Mesenchymal stem cell (in vitro differentiated cells and primary cell): ENCODE measurements at places on chromosomes 11 and 22.

GRCh38 chr22:49528420-49528720 lies 299.3 kb downstream of the BRD1 start:
- DNase-seq, result no peak

GRCh38 chr11:326592-326841 lies 5.9 kb upstream of the IFITM3 start:
- DNase-seq, result no peak

- no peak for DNase-seq
Observed at GRCh38 chr11:45934580-45935318, 12.3 kb downstream of the LARGE2 start.

DNA sequence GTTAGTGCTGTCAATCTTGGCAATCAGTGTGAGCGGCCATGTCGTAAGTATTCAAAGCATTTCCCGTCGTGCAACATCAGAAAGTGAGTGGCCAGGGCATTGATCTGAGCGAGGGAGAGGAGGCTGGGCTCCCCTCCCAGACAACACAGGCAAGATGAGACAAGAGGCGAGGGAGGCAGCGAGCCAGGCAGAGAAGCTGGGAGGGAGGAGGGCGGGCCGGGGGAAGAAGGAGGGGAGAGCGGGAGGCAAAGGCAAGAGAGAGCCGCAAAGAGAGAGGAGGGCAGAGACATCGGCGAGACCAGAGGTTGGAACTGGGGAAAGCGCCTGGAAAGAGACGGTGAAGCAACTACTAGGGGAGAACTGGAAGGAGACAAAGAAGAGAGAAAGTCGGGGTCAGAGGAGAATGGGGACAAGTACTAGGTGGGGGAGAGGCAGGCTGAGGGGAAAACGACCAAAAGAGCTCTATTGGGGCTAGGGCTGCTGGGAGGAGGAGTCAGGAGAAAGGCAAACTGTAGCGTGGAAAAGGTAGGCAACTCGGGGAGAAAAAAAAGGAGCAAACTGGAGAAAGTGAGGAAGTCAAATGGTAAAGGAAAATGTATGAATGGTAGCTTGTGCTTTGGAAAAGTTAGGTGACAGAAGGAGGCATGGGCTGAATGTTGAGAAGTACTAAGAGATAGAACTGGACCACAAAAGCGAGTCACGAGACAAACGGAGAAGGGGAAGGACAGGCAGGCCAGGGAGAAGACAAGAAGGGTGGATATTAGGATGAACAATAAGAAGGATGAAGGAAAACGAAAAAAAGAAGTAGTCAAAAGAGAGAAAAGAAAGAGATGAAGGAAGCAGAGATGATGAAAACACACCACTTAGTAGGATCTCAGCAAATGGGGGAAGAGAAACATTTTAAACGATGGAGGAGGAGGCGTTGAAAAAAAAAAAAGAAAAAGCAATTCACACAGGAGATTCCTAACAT lies 130.5 kb upstream of the C11orf58 start:
- peak; percentile 89 for DNase-seq

DNA sequence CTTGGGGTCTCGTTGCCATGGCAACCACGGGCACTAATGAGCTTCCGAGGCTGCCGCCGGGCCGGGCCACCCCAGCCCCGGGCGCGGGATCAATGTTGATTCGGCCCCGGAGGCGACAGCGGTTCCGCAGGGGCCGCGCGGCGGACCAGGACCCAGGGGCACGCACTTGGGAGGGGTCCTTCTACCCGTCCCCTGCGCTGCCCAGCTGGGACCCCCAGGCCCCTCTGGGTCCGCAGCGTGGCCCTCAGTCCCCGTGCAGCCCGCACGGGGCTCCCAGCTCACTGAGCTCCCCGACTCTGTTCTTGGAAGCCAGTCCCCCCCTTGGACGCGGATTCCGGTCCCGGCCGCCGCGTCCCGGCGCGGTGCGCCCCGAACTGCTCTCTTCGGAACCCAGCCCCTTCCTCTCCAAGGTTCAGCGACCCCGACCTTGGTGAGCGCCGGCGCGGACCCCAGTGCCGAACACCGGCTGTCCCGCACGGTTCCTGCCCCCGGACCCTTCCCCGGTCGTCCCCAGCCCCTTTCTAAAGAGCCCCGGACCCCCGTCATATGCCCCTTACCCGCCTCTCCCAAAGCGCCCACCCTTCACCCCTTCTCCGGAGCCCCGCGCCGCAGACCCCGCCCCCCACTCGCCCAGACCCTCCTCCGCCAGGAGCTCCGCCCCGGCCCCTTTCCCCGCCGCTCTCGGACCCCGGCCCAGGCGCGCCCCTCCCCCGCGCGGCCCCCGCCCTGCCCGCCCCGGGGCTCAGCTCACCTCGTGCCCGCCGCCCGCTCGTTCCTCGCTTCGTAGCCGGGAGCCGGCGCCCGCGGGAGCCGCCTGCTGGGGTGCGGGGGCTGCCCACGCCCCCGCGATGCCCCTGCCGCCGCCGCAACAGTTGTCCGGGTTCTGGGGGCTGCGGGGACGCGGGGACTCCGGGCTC lies 18.3 kb upstream of the SHISAL1 start:
- no peak for DNase-seq

- DNase-seq, result no peak
Observed at GRCh38 chr11:70545610-70545912, 147.2 kb downstream of the CTTN start.

DNA sequence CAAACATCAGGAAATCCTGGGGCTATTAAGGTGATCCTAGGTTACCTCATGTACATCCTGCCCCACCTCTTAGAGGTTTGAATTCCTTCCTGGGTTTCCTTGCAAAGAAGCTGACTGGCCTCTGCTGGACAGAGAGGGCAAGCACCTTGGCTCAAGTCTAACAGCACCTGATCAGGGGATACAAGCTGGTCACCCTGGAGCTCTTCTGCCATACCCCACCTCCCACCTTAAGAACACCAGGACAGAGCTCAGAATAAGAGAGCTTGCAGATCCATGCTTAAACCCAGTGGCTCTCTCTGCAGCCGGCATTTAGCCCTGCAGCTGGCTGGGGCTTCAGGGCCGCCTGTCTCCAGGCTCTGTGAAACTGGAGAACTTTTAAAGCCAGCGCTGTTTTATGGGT lies 386.6 kb upstream of the NARS2 start:
- DNase-seq, result peak; percentile 37

- peak; percentile 66 for DNase-seq
Observed at GRCh38 chr11:28767574-28767973, 659.4 kb downstream of the METTL15 start.

GRCh38 chr11:133238027-133238426 lies 294.3 kb downstream of the OPCML start:
- DNase-seq, result no peak

DNA sequence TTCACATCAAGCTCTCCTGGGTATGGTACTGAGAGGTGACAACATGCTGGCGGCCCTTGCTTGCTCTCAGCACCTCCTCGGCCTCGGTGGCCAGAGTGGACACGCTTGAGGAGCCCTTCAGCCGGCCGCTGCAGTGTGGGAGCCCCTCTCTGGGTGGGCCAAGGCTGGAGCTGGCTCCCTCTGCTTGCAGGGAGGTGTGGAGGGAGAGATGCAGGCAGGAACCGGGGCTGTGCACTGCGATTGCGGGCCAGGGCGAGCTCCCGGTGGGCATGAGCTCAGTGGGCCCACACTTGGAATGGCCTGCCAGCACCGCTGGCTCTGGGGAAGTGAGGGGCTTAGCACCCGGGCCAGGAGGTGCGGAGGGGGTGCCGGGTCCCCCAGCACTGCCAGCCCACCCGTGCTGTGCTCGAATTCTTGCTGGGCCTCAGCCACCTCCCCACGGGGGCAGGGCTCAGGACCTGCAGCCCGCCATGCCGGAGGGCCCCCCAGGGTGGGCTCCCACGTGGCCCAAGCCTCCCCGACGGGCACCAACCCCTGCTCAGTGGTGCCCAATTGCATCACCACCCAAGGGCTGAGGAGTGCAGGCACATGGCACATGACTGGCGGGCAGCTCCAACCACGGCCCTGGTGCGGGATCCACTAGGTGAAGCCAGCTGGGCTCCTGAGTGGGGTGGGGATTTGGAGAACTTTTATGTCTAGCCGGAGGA lies 106.2 kb downstream of the RAB38 start:
- no peak for DNase-seq

DNA sequence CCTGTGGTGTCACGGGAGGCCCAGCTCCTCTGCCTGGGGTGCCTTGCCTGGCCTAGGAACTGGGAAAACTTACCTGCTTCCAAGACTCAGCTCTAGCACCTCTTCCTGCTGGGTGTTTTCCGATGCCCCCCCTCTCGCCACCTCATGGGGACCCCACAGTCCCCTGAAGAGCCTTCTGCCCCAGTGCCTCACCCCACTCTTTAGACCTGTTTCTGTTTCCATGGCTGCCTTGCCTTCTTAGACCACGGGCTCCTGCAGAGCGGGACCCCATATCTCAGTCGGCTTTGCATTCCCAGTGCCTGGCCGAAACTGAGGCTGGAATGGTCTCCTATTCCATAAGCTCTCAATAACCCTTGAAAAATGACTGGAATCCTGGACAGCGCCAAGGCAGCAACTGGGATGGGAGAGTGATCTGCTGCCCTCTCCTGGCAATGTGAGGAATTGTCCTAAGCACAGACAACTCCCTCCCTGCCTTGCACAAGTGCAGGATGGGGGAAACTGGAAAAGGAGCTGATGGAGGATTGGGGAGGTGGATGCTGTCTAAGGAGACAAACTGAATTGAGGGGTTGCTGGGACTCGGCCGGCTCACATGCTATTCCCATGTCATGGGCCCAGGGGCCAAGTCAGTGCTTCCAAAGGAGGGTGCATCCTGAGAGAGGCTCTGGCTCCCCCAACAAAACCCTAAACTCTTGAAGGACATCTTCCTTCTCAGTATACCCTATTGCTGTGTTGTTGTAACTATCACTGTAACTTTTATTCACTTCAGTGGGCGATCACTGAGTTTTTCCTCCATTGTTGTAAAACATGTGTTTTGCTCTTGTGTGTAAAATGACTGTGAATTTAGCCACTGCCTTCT lies 26.6 kb upstream of the IL17RA start:
- peak; percentile 64 for DNase-seq

- no peak for DNase-seq
Observed at GRCh38 chr22:21446827-21447690, 20.1 kb upstream of the TMEM191C start.

GRCh38 chr11:12433571-12434324 lies 56.4 kb downstream of the PARVA start:
- DNase-seq, result peak; percentile 92

DNA sequence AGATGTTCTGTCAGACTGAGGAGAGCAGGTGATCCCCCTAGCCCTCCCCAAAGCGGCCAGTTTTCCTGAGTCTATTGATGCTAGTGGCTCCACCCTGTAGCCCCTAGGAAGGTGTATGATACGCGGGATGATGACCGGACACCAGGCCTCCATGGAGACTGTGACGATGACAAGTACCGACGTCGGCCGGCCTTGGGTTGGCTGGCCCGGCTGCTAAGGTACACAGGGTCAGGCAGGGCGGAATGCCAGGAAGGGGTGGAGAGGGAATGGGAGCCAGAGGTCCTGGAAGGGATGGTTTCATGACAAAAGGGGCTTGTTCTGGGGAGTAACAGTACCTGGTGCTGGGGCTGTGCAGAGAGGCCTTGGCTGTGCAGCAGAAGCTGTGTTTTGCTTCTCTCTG lies 3.2 kb downstream of the ZFPL1 start:
- DNase-seq, result no peak

GRCh38 chr11:8020244-8020597 lies 33.1 kb downstream of the EIF3F start:
- no peak for DNase-seq

DNA sequence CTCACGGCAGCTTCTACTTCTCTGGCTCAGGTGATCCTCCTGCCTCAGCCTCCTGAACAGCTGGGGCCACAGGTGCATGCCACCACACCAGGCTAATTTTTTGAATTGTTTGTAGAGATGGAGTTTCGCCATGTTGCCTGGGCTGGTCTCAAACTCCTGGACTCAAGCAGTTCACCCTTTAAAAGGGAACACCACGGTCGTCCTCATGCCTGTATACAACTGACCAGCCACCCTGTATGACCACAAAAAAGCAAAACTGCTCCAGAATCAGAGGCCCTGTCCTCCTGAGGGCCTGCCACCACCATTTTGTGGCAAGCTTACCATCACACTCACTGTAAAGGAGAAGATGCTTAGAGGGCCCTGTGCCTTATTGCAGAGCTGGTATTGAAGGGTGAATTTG lies 2.2 kb downstream of the GLB1L3 start:
- no peak for DNase-seq

DNA sequence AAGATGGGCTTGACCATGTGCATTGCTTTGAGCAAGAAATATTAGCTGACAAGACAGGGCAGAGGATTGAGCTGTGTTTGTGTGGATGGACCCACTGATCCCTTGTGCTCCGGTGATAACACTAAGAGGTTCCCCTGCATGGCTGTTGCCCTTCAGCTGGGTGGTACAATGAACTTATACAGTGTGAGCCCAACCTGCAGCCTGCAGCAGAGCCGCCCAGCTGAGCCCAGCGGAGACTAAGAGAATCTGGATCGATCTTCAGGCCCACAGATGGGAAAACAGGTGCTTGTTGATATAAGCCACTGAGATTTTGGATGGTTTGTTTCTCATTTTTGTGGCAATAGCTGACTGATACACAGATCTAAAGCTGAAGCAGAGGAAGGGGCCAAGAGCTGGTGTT lies 177.4 kb upstream of the SYT13 start:
- no peak for DNase-seq

DNA sequence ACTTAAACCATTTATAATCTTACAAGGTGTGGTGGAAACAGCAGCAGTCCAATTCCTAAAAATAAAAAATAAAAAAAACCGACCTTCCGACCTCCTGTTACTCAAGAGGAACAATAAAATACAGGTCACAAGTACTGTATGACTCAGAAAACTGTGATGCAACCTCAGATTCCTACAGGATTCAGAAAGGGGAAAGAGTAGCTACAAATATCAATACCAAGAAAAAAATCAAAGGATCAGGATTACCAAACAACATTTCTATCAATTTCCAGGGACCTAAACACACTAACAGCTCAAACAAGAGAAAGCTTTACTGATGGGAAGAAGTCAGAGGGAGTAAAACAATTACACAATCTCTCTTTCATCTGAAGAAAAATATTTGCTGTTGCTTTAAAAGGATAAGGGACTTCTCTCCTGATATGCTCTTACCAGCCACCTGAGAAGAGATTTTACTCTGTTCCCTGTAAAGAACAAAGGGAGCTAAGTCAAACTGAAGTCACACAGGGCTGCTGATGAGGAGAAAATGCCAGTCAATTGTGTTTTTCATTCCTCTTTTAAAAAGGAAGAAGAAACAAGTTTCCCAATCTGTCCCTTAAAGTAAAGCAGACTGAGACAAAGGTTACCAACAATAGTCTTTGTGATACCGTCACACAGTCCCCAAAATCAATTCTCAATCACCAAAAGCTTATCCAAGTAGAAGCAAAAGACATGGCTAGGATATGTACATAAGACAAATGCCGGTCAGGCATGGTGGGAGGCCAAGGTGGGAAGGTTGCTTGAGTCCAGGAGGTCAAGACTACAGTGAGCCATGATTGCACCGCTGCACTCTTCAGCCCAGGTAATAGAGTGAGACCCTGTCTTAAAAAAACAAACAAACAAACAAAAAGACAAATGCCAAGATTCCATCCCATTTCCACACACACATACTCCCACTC lies 39.3 kb downstream of the AMBRA1 start:
- peak; percentile 89 for DNase-seq

DNA sequence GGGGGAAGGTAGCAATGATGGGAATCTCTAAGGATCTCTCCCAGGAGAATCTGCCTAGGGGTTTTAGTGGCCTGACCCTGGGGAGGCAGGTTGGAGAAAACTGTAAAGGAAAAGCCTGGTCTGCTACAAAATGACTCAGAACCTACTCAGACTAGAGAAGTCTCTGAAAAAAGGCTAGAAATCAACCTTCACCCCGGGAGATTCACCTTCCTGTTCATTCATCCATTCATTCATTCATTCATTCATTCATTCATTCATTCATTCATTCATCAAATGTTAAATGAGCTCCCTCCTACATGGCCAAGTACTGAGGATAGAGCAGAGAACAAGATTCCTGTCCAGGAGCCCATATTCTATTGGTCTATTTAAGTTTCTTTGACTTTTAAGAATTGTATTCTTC lies 8.9 kb upstream of the ANKK1 start:
- DNase-seq, result no peak
